ENCODE measurements at places on chromosomes 6 and 20.

GRCh38 chr6:22326500-22326899, 29.7 kb upstream of the PRL start:
- no peak for DNase-seq

DNA sequence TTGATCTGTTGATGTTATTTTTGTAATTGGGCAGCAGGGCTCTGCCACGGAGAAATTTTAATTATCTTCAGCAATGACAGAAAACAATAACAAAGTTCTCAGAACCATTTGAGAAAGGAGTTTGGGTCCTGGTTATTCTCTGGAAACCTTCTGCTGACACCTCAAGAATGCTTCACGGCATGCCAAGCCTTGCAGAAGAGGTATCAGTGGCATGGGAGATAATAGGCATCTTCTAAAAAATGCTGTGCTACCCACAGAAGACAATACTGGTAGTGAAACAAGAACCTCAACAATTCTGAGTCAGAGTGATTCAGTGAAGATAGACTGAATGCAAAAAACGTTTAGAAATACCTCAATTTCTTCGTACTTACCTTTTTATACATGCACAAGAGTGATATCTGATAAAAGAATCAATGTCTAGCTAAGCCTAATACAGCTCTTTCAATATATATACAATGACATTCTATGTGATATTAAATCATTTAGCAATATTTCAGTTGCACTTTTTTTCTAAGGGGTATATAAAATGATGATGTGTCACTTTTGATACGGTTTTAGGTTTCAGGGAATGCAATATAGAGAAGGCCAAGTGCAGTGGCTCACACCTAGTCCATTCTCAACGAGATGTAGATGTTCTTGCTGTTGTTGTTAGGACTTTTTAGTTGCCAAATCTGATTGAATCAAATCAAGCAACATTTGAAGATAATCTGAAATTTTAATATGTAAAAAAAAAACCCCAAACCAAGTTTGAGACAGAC, 110.4 kb upstream of the COL21A1 start:
- DNase-seq: no peak

GRCh38 chr20:61748376-61748775, 317.3 kb downstream of the TAF4 start:
- no peak for DNase-seq

GRCh38 chr6:86856379-86856778, 80.9 kb upstream of the HTR1E start:
- no peak for DNase-seq

DNA sequence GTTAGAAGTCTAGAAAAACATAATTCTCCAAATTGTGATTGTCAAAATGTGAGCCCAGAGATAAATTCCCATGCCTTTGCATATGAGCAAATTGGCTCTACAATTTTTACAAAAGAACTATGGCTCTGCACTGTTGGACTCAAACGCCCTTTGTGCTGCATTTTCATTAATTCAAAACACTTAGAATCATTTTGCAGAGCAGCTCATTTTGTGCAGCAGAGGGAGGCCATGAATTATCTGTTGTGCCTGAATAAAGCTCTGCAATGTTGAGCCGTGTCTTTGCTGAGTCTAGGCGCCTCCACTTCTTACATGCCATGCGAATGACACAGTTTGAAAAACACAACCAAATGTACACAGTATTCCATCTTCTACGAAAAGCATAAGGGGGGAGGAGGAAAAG, 230.2 kb downstream of the PRKN start:
- DNase-seq: no peak

DNA sequence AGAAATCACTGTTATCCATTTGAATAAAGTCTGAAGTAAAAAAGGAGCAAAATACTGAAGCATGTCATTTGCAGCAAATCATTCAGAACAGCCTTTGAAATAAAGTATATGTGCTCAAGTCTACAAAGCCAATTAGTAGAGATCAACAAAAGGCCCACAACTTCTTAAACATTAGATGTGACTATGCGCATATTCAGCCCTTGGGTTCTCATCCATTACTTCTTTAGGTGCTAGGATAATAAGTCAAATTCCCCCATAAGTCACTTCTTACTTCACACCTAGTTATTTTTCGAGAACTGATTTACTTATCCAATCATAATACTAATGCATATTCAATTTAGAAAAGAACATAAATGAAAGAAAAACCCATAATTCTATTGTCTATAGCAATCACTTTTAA, 31.0 kb downstream of the PHIP start:
- DNase-seq: no peak

DNA sequence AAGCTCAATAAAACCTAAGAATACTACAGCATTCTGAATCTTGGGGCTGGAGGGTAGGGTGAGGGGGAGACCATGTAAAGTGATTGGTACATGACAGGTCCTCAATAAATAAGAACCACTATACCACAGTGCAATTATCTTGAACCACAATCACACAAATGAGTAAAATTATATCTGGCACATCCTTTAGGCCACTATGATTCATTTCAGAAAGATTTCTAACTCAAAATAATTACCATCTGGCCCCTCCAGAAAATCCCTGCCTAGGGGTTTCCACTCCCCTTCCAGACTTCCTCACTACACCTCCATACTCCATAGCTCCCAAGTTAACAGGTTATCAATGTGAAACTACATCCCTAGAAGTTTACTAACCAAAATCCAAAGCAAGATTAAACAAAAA, 19.7 kb downstream of the AKIRIN2 start:
- DNase-seq: no peak

DNA sequence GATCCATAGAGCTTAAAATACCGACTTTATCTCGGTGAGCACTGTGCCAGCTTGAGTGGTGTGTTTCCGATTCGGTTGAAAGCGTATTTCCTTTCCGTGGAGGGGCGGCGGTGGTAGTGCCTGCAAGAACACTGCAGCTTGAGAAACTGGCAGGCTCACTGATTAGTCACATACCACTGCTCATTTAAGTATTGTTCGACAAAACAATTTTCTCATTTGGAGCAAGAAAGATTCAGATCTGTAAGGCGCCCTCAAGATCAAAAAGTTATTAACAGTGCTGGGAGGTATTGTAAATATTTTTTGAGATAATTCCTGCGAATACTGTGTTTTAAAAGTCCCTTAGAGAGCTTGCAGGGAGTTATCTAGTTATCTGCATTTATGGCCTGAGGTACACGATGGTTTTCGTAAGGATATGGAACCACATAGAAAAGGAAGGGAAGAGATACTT, 1.3 kb downstream of the MAPK14 start:
- peak; percentile 61 for DNase-seq

- DNase-seq: no peak
These were observed 35.6 kb upstream of the RPS6KA2 start for GRCh38 chr6:166662690-166663089.

Measured in left lobe of liver (tissue), 2 donors.